ENCODE measurements at places on chromosomes 12 and 14. TPM values are rescaled to one million over a fixed set of nuclear protein-coding genes. Genes with fewer than 3 reads are reported as not detected.

The DNAJC22 gene
- total RNA-seq: not detected

The KIF5A gene
- 1.4 TPM for total RNA-seq

The ATL1 gene
- total RNA-seq: 1.5 TPM

The PTCSC3 gene
- total RNA-seq: not detected

The MYO1H gene
- total RNA-seq: not detected

The RNASE3 gene
- total RNA-seq: not detected

DNA sequence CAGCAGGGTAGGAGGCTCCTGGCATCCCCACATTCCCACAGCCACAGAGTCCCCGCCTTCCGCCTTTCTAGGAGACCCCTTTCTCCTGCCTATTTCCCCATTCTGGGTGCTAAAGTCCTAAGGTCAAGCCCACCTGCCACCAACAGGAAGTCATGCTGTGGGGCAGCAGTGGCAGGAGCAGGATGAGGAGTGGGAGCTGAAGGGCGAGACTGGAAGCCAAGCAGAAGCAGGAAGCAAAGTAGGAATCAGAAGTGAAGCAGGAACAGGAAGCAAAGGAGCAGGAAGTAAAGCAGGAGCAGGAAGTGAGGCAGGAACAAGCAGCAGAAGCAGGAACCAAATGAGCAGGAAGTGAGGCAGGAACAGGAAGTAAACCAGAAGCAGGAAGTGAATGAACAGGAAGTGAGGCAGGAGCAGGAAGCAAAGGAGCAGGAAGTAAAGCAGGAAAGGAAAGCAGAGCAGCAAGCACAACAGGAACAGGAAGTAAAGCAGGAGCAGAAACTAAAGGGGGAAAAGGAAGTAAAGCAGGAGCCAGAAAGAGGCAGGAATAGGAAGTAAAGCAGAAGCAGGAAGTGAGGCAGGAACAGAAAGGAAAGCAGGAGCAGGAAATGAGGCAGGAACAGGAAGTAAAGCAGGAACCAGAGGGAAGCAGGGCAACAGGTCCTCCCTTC is 38.3 kb upstream of the RIMBP2 start:
- no peak for DNase-seq

- DNase-seq: no peak
Measured at GRCh38 chr12:70581208-70581607, 56.0 kb downstream of the PTPRB start.

- no peak for DNase-seq
Measured at GRCh38 chr14:102043251-102044025, 43.4 kb downstream of the HSP90AA1 start.

GRCh38 chr14:76050797-76051392 is 65.3 kb downstream of the IFT43 start:
- DNase-seq: peak; percentile 72

DNA sequence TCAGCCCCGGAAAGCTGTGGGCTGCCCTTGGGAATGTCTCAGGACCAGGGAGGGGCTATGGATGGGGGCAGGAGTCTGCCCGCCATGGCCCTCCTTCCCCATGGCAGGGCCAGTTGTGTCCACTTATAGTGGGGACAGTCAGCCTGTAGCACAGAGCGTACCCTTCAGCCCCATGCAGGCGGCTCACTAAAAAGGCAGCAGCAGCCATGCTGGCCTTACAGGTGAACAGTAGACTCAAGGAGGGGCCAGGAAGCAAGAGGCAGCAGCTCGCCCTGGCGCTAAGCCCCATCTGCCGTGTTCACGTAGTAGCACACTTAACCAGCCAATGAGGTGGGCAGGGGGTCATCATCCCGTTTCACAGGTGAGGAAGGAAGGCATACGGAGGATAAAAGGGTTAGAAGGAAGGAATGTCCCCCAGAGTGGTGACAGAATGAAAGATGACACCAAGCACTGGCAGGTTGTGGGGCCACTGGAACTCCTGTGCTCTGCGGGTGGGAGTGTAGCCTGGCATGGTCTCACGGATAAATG is 52.7 kb downstream of the FAM222A start:
- no peak for DNase-seq

DNA sequence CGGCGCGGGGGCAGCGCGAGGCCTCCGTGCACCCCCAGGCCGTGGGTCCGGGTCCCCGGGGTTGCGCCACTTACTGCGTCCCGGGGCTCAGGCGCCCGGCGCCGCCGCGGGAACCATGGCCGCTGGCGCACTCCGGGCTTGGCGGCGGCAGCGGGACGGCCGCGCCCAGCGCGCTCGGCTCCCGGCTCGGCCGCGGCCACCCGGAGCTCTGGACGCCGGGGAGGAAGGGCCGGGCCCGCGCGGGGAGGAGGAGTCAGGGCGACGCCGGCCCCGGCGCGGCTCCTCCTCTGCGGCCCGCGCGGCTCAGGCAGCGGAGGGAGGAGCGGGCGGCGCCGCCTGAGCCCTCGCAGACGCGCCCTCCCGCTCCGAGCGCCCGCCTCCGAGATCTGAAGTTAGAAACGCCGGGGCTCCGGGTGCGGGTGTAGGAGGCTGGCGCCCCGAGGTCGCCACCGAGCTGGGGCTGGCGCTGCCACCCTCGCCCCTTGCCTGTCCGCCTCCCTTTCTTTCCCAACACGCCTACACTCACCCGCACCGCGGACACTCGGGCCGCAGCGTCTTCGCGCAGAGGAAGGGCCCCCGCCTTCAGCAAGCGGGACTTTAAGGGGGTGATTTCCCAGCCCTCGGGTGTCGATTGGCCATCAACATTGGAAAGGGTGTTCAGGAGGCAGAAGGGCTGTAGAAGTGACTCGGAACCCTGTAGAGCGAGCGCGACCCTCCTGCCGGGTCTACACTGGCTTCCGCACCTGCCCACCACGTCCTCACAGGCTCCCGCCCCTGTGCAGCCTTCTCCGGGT is at the start of gene NIN:
Gene NIN, minus strand, starts transcription at position 231 of the 794 bp plus-strand sequence. CDS start 9,106 bp downstream, outside the sequence.
- peak; percentile 78 for DNase-seq

GRCh38 chr14:95292660-95293425 is 26.9 kb downstream of the CLMN start:
- DNase-seq: no peak

DNA sequence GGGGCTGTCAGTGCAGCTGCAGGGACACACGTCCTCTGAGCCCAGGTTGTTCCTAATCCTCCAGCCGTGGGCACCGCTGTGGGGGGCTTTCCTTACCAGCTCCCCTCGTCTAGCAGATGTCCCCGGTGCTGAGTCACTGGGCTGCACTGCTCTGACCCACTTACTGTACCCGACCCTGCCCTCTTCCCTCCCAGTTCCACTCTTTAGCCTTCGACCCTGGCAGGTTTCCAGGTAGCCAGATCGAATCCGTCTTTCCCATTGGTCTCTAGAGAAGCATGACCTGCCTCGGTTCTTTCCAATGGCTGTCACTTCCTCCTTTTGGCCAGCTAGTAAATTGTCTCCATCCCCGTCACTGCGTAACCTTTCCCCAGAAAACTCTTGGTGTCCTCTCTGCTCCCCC is 48.4 kb downstream of the ELK3 start:
- no peak for DNase-seq

GRCh38 chr12:88413646-88414045 is 166.6 kb downstream of the KITLG start:
- DNase-seq: no peak

DNA sequence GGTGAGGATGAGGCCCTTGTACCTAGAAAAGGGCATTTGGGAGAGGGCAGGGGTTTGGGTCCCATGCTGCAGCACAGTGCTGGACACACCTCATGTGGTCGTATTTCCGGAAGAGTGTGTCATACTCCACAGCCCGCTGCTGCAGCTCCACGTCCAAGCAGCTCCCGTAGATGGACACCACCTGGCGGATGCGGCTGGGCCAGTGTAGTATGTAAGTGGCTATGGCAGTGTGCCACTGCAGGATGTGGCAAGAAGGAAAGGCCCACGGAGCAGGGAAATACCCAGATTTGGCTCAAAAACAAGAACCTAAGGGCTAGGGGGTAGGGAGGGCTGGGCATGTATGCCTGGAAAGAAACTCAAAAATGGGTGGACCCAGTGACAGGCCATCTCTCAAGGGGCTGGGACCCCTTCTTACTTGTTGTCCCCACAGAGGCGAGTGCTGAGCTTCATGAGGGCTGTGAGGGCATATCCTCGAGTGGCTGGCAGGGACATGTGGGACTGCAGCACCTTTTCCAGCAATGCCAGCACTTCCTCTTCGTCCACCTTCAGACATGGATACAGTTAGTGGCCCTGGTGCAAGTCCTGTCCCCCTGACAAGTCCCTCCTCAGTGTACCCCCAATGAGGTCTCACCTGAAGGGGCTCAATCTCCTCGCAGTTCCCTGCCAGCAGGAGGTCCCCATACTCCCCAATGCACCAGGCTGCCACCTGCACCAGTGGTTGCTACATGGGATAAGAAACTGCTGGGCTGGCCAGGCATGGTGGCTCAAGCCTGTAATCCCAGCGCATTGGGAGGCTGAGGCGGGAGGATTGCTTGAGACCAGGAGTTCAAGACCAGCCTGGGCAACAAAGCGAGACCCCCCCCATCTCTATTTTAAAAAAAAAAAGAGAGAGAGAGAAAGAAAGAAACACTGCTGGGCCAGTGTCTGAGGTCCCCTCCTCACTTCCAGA is 5.4 kb downstream of the AP1G2 start:
- no peak for DNase-seq

DNA sequence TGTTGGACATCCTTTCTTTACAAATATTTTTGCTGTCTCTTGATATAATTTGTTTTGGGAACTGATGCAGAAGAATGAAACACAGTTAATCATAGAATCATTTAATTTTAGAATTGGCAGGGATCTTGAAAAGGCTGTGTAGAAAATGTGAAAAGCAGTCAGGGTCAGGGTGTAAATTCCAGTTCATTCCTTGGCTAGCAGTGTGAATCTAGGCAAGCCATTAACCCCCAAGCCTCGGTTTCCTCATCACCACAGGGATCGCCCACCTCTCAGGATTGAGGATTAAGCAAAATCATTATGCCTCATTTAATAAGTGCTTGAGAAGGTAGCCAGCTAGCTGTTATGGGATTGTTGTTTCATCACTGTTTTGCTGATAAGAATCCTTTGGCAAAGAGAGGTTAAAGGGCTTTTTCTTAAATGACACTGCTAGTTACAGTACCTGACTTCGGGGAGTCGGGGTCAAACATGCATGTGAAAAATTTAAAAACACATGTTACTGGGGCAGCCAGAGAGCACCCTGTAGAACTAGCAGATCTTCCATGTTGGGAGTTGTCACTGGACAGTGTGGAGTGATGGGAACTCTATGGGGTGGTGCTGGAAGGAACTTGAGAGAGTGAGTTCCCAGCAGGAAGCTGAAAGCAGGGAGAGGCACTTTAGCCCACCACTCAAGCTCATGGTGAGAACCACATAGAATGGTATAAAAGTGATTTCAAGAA is 10.7 kb downstream of the TNFRSF1A start:
- no peak for DNase-seq

DNA sequence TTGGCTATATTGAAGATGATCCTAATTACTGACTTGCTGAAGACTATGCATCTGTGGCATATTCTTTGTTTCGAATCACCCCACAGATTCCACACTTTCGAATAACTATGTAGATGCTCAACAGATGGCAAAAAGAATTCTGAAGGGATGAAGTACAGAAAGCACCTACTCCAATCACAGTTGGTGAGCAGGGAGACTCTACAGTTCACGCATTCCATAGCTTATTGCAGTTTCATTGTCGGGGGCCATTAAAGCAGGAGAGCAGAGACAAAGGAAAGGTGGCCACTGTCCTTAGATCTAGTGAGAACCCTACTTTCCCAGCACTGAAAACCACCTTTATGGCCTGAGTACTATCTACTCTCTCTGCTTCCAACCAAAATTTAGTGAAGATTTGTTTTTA is 191.9 kb downstream of the STXBP6 start:
- DNase-seq: no peak

GRCh38 chr14:57960946-57961785 is 95.3 kb upstream of the SLC35F4 start:
- DNase-seq: no peak

- no peak for DNase-seq
Measured at GRCh38 chr12:38607295-38607694, 290.7 kb downstream of the ALG10B start.

DNA sequence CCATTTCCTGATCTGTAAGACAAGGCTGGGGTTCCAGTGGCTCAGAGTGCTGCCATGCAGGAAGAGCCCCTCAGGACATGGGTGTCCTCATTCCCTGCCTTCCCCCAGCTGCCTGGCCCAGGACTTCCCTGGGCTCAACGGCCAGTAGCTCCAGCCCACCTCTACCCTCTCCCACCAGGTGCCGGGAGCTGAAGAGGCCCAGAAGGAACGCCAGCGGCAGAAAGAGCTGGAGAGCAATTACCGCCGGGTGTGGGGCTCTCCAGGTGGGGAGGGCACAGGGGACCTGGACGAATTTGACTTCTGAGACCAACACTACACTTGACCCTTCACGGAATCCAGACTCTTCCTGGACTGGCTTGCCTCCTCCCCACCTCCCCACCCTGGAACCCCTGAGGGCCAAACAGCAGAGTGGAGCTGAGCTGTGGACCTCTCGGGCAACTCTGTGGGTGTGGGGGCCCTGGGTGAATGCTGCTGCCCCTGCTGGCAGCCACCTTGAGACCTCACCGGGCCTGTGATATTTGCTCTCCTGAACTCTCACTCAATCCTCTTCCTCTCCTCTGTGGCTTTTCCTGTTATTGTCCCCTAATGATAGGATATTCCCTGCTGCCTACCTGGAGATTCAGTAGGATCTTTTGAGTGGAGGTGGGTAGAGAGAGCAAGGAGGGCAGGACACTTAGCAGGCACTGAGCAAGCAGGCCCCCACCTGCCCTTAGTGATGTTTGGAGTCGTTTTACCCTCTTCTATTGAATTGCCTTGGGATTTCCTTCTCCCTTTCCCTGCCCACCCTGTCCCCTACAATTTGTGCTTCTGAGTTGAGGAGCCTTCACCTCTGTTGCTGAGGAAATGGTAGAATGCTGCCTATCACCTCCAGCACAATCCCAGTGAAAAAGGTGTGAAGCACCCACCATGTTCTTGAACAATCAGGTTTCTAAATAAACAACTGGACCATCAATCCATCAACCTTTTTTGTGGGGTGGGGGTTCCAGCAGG is 17.6 kb downstream of the AGAP2 start:
- DNase-seq: no peak

DNA sequence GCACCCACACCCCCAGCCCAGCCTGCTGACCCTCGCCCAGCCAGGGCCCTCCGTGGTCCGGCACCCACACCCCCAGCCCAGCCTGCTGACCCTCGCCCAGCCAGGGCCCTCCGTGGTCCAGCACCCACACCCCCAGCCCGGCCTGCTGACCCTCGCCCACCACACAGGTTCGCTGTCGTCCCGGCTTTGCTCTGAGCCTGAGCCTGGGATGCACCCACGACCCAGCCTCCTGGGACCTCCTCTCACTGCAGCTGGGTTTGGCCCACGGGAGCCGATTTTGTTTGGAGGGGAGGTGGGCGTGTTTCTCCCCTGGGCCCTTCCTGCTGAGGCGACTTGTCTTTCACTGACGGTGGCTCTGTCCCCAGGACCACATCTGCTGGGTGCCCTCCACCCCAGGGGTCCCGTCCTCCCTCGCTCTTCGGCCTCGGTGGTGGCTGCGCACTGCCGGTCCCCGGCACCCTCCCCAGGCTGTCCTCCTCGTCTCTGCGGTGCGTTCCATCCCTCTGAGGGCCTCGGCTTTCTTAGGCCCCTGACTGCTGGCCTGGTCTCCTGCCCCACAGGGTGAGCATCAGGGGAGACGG is 83.8 kb downstream of the GALNT9 start:
- DNase-seq: no peak

- DNase-seq: no peak
Measured at GRCh38 chr14:48890333-48890732, 695.8 kb downstream of the RPS29 start.

GRCh38 chr12:46773586-46774321 is 52.0 kb downstream of the SLC38A4 start:
- DNase-seq: no peak

All from activated CD8-positive, alpha-beta T cell treated with anti-CD3 and anti-CD28 coated beads, Interleukin-2, amount 10 ng/mL, durations not matched to agents 7 days and 5 days (primary cell).